ENCODE measurements at places on chromosomes 2 and 18.

DNA sequence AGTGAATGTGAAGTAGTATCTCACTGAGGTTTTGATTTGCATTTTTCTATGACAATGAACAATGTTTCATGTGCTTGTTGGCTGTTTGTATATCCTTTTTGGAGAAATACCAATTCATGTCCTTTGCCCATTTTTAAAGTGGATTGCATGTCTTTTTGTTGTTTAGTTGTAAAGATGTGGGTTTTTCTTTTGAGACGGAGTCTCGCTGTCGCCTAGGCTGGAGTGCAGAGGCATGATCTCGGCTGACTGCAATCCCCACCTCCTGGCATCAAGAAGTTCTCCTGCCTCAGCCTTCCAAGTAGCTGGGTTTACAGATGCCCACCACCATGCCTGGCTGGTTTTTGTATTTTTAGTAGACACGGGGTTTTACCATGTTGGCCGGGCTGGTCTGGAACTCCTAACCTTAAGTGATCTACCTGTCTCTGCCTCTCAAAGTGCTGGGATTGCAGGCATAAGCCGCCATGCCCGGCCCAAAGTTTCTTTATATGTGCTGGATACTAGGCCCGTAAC is 236.7 kb downstream of the MYCN start:
- no peak for DNase-seq

DNA sequence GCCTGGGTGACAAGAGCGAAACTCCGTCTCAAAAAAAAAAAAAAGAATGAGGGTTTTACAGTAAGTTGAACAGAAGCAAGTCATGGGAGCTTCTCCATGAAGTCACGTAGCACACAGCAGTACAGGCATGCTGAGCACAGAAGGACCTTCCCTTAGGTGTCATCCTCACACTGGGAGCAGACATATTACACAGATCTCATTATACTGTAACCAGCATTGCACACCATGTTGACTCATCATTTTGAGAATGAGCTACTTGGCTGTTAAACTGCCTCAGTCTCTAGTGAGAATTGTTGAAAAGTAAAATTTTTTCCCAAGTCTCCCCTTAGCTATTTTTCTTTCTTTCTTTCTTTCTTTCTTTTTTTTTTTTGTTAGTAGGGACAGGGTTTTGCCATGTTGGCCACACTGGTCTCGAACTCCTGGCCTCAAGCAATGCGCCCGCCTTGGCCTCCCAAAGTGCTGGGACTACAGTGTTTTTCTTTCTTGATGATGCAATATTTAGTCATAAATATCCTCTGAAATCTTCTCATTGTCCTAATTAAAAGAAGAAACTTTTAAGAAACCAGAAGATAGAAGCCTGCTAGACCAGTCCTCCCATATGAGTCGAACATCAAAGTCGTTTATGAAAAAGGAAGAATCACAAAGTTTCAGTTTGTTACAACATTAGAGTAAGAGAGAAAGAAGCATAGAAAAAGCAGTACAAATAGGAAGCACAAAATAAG is 37.9 kb upstream of the PPP1CB start:
- no peak for DNase-seq

- DNase-seq = no peak
These were observed 73.8 kb downstream of the NEURL3 start for GRCh38 chr2:96431319-96431718.

GRCh38 chr18:1308686-1309085 is 404.0 kb downstream of the ADCYAP1 start:
- DNase-seq = no peak

DNA sequence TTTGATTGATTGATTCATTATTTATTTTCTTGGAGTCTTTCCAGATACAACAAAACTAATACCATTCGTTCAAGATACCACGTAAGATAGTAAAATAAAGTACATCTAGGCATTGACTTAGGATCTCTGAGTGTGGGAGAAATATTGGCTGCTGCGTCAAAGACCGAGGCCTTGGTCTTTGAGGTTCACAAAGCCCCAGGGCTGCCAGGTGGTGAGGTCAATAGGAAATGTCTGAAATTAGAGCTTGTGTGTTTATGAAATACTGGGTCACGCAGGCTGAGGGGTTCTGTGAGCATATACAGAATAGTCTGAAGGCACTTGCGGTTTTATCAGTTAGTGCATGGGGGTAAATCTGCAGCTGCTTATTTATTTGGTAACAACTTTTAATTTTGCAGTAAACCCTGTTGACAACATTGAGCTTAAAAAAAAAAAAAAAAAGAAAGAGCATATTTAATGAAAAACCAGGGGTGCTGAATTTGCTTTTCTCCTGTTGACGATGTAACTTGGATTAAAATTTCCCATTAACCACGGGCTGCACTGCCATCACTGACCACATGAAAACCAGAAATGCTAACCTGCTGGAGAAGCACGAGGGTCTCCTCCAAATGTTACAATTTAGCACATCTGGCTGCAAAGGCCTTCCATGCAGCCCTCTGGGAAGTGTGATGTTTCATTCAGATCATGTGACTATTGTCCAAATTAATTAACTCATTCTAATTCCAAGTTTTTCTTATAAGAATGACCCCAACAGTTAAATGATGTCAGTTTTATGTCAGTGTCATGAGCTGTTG is 27.1 kb upstream of the SERPINB12 start:
- no peak for DNase-seq

Data from NCI-H510A treated with DMSO at 0.1 percent for 48 hours (cell line).